ENCODE measurements at places on chromosomes 12 and 14.
A peak's percentile ranks its signal among the peaks of the same experiment; 100 is the strongest.

DNA sequence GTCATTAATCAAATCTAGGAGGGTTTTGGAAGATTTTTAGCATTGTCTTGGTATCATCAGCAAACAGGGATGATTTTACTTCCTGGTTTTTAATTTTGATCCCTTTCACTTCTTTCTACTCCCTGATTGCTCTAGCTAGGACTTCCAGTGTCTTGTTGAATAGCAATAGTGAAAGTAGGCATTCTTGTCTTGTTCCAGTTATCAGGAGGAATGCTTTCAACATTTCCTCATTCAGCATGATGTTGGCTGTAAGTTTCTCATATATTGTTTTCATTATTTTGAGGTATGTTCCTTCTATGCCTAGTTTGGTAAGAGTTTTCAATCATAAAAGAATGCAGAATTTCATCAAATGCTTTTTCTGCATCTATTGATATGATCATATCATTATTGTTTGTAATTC, 244.2 kb upstream of the CLEC14A start:
- DNase-seq, result no peak

DNA sequence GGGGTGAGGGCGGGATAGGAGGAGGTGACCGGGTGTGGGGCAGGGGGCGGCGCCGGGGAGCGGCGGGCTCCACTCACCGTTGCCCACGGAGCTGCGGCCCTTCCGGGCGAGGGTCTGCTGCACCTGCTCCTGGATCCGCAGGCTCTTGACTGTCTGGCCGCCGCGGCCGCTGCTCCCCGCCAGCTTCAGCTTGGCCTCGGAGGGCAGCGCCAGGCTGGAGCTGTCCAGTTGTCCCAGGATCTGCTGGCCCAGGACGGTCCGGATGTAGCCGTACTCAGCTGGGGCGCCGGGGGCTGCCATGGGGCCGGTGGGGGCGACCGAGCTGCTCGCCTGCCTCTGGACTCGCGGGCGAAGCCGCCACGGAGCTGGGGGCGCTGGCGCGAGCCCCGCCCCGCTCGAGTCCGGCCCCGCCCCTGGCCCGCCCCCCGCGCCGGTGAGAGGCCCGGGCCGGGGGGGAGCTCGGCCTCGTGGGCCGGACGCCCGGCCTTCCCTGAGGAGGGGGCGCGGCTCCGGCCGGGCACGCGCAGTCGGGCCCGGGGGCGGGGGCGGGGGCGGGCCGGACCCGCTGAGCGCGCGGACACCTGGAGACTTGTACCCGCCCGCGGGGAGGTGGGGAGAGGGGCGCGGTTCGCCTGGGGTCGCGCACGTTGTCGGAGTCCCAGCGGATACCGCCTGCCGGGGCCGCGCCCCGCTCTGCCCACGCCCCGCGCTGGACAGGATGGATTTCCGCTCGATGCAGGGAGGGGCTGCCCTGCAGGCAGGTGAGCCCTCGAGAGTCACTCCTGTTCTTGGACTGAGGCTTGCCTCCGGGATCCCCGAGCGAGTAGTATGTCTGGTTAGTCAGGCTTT, at the start of gene PKP2:
Gene PKP2 (minus strand): TSS at position 346 of the 849 bp plus-strand sequence. CDS start 46 bp downstream, at position 300.
- no peak for DNase-seq

DNA sequence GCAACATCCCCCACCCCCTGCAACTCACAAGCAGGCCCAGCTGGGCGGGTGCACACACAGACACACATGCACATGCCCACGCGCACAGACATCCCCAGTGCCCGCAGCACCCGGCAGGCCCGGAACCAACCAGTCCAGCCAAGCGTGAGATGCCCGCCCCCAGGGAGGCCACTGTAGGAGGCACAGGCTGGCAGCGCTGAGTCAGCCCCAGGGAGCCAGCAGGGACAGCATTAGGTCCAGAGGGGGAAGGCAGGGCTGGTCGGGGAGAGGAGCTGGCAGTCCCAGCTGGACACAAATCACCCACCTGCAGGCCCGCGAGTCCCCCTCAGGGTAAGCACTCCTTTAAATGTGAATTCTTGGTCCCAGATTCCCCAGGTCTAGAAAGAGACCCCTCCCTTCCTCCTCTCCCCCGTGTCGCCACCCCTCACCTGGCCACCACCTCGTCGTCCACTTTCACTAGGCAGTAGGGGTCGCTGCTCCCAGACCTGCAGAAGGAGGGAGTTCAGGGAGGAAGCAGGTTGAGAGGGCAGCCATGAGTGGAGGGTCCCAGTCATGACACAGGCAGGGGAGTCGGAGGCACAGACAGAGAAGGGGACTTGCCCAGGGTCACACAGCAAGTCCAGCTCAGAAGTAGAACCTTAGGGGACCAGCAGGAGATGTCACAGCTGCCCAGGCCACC, 5.0 kb downstream of the RASAL1 start:
- no peak for DNase-seq

- DNase-seq, result no peak
These were observed 47.1 kb downstream of the KIF21A start for GRCh38 chr12:39395866-39396265.

DNA sequence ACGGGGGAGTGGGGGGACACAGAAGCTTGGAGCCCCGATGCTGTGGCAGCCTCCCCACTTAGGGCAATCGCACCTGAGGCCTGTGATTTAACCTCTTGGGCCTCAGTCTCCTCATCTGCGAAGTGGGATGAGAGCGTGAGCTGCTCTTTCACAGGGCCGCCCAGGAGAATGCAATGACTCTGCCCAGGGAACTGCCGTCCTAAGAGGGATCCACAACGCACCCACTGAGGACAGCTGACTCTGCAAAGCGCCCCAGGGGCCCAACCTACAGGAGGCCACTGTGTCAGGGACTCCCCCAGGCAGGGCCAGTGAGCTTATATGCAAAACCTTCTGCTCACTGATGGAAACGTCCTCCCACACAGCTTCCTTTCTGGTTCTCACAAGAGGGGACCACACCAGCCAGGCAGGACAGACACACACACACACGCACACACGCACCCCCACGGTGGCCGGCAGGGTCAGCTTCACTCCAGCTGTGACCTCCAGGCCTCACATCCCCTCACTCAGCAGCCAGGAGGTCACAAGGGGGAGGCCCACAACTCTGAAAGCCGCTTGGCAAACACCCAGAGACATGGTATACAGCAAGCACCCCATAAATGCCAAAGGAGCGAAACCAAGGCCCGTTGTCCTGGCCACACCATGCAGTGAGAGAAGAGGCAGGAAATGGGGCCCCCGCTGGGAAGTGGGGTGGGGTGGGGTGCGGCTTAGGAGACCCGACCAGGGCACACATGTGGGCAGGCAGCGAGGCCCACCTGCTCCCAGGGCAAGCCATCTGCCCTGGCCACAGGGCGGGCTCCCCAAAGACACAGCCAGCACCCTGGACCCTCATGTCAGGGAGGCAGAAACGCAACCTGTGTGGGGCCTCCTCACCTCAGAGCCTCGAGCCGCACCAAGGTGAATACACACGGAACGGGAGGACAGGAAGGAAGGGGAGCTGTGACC, 73.3 kb downstream of the NCOR2 start:
- DNase-seq, result peak; percentile 66

GRCh38 chr12:96810477-96810876, 96.6 kb upstream of the NEDD1 start:
- DNase-seq, result no peak

GRCh38 chr12:119673634-119674033, 5.7 kb downstream of the PRKAB1 start:
- no peak for DNase-seq

All from CD4-positive, alpha-beta T cell treated with Interleukin-15 for 1 hour (primary cell).